HCT116 (cell line): ENCODE measurements at places on chromosomes 7 and 10. TPM values are rescaled to one million over a fixed set of nuclear protein-coding genes. Genes with fewer than 3 reads are reported as not detected.

DNA sequence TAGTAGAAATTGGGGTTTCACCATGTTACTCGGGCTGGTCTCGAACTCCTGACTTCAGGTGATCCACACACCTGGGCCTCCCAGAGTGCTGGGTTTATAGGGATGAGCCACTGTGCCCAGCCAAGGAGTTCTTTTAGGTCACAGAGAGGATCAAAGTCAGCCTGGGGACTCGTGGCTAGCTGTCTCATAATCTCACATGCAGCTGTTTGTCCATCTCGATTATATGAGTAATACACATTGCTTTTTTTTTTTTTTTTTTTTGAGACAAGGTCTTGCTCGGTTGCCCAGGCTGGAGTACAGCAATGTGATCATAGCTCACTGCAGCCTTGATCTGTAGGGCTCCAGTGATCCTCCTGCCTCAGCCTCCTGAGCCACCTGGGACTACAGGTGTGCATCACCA lies 2.2 kb downstream of the IFT22 start:
- no peak overlapping the region for H3K27ac ChIP-seq
- H3K4me3 ChIP-seq, result no peak overlapping the region
- 0 out of 2 replicates have a peak, but pooled peaks cover 3% of the 10 kb centered on the region for H3K36me3 ChIP-seq
- no peak for DNase-seq
- peaks cover 11% of the 10 kb centered on the region for H3K4me1 ChIP-seq

The SNCG gene
- total RNA-seq, result 61.1 TPM

- no peak overlapping the region for H3K4me3 ChIP-seq
- peaks cover 29% of the 10 kb centered on the region for H3K4me1 ChIP-seq
- H3K27ac ChIP-seq, result no peak overlapping the region
- no peaks in the 10 kb centered on the region for H3K36me3 ChIP-seq
- no peaks in the 10 kb centered on the region for H3K27me3 ChIP-seq
- DNase-seq, result no peak
These were observed 3.3 kb upstream of the PWWP2B start for GRCh38 chr10:132393695-132394181.

The CHST15 gene
- total RNA-seq, result 47.2 TPM

- H3K4me1 ChIP-seq, result no peaks in the 10 kb centered on the region
- H3K27ac ChIP-seq, result no peak overlapping the region
- no peaks in the 10 kb centered on the region for H3K36me3 ChIP-seq
- DNase-seq, result no peak
- H3K4me3 ChIP-seq, result no peak overlapping the region
- H3K27me3 ChIP-seq, result no peaks in the 10 kb centered on the region
These were observed 47.9 kb downstream of the SP8 start for GRCh38 chr7:20738518-20739481.
